G401 (cell line): ENCODE measurements at places on chromosomes 4 and X.

DNA sequence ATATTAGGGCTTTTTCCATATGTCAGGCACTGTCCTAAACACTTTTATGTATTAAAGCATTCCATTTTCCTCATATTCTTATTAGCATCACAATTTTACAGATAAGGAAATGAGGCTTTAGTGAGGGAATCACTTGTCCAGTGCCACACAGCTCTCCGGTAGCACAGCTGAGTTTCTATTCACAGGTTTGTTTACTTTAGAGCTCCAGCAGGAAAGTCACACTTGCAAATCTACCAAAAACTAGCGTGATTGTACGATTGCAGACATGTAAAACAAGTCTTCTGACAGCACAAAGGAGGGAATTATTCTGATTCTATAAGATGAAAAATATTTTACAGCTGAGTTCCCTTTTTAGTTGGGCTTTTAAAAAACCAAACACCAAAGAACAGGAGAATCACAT lies 472.1 kb downstream of the TMA16 start:
- no peak for DNase-seq

GRCh38 chr4:14800977-14801376 lies 201.3 kb upstream of the CPEB2 start:
- no peak for DNase-seq

DNA sequence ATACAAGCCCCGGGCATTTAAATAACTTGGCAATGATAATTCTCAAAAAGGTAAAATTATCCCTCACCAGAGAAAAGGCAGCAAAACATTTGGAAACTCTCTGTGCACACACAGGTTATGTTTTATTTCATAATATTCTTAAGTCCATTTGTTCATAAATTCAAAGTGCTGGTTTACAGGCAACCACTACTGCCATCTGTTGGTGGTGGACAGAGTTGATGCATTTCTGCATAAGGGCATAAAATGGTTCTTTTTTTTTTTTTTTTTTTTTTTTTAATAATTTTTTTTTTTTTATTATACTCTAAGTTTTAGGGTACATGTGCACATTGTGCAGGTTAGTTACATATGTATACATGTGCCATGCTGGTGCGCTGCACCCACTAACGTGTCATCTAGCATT lies 31.5 kb upstream of the IL21 start:
- DNase-seq: no peak

GRCh38 chr4:89290727-89291516 lies 16.7 kb downstream of the GPRIN3 start:
- DNase-seq: peak; percentile 91

- DNase-seq: no peak
Measured at GRCh38 chr4:8015512-8015911, 75.9 kb upstream of the AFAP1 start.

DNA sequence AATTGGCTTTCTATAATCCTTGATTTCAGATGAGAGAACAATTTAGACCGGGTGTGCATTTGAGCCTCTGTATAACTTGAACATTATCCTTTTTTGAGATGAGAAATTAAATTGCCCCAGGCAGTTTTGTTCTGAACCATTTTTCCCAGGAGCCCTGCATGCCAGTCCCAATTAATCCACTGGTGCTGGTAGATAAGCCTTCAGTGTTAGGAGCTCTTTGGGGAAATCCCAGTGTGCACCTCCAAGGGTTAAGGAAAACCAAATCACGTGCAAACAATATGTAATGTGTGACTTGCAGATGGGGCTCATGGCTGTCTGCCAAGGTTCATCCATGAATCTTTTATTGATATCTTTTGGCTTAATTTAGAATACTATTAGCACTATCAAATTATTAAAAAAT lies 43.2 kb downstream of the KIT start:
- no peak for DNase-seq

- no peak for DNase-seq
Measured at GRCh38 chr4:88836216-88836615, 138.6 kb upstream of the NAP1L5 start.

- DNase-seq: no peak
Measured at GRCh38 chr4:15233626-15234025, 194.2 kb upstream of the C1QTNF7 start.

DNA sequence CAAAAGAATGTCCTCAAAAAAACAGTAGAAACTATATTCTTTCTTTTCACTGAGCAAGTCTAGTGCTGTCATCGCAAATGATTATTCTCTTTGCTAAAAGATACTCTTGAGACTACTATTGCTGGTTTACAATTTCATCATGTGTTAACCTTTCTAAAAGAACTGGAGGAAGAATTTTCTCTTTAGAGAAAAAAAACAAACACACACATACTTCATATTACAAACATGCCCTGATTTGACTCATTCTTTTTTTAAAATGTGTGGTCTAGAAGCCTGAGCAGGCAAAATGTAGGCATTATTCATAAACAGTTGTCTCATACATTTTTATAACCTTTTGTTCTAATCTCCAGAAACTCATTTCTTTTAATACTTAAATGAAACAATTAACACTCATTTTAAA lies 60.6 kb upstream of the FAT4 start:
- no peak for DNase-seq

- no peak for DNase-seq
Measured at GRCh38 chr4:10078481-10079233, 37.9 kb downstream of the WDR1 start.
